ENCODE measurements at places on chromosomes 11 and 22. TPM values are rescaled to one million over a fixed set of nuclear protein-coding genes. Genes with fewer than 3 reads are reported as not detected.

GRCh38 chr22:33563220-33563964 is 356.9 kb downstream of the LARGE1 start:
- no peaks in the 10 kb centered on the region for H3K4me1 ChIP-seq
- no peak overlapping the region for H3K27ac ChIP-seq
- no peak for DNase-seq

GRCh38 chr11:46894506-46894905 is 23.8 kb downstream of the LRP4 start:
- no peak overlapping the region for H3K4me3 ChIP-seq
- no peaks in the 10 kb centered on the region for H3K36me3 ChIP-seq
- no peak for DNase-seq
- H3K27ac ChIP-seq: no peak overlapping the region

DNA sequence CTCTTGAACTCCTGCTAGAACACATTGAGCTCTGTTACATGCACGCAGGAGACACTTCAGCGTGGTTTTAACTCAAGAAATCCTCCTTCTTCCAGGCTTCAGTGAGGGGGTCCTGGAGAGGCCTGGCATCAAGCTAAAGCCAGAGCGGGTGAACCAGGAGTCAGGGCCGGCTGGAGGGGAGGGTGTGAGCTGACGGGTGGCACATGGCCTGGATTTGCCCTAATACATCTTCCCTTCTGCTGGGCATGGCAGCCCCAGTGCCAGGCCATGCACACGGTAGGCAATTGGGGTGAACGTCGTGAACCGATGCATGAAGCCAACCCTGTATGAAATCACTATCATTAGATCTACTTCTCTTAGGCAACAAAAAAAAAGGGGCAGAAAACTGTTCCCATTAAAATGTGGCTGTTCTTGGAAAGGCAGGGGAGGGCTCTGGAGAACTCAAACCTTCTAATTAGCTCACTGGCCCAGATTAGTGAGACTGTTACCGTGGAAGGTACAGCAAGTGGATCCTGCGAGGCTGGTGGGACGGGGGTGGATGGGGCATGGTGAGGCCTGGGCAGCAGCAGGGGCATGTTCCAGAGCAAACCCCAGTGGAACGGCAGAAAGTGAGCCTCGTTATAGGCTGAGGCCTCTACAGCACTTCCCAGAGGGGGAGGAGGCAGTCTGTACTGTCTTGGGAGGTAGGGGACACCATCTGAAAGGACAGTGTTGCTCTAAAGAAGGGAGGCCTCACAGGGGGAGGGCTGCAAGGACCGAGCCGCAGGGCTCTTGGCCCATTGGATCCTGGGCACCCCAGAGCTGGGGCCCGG is 10.6 kb downstream of the IFT27 start:
- H3K4me3 ChIP-seq: no peak overlapping the region
- DNase-seq: no peak
- H3K4me1 ChIP-seq: peaks cover 8% of the 10 kb centered on the region
- no peaks in the 10 kb centered on the region for H3K36me3 ChIP-seq
- no peaks in the 10 kb centered on the region for H3K27me3 ChIP-seq

DNA sequence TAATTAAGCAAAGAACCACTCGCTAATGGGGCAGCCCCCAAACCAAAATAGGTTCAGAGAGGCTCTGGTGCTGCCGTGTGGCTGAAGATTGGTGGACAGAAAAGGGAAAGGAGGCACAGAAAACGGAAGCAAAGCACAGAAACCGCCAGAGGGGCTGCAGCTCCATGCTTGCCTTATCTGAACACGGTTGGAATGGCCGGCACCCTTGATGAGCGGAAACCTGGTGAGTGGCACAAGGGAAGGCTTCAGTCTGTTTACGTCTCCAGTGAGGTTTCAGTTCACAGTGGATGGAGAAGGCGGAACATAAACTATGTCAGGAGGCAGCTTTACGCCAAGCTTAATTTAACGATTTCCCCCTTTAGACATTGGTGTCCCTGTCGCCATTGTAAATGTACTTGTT is 5.2 kb upstream of the PRR33 start:
- no peak overlapping the region for H3K27ac ChIP-seq
- H3K4me1 ChIP-seq: no peaks in the 10 kb centered on the region
- no peak for DNase-seq
- no peaks in the 10 kb centered on the region for H3K36me3 ChIP-seq
- H3K4me3 ChIP-seq: no peak overlapping the region

GRCh38 chr22:37907036-37907954 is 1.2 kb downstream of the MICALL1 start:
- H3K27ac ChIP-seq: peak overlapping the region; percentile 88
- DNase-seq: no peak
- H3K4me3 ChIP-seq: peak overlapping the region; percentile 81

- H3K36me3 ChIP-seq: no peaks in the 10 kb centered on the region
- no peaks in the 10 kb centered on the region for H3K27me3 ChIP-seq
- H3K4me1 ChIP-seq: no peaks in the 10 kb centered on the region
- no peak overlapping the region for H3K27ac ChIP-seq
- no peak overlapping the region for H3K4me3 ChIP-seq
These were observed 31.8 kb upstream of the HSPA8 start for GRCh38 chr11:123093739-123094138.

DNA sequence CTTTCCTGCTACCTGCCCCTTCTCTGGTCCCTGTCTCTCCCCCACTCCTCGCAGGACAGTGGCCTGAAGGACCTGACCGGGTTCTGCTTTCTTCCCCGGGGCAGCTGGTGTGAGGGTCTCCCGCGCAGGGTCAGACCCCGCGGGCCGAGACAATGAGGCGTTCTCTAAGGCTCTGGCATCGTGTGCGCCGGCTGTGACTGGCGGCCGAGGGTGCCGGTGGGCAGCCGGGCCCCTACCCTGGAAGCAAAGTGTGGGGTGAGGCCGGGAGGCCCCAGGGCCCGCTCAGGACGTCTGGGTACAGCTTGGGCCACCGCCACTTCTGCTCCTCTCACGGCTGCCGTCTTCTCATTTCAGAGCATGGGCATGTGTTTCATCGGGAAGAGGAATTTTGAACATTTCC is 16.3 kb downstream of the TRMU start:
- no peaks in the 10 kb centered on the region for H3K4me1 ChIP-seq
- no peak for DNase-seq
- no peak overlapping the region for H3K4me3 ChIP-seq
- no peaks in the 10 kb centered on the region for H3K27me3 ChIP-seq
- no peaks in the 10 kb centered on the region for H3K36me3 ChIP-seq
- no peak overlapping the region for H3K27ac ChIP-seq

- H3K36me3 ChIP-seq: no peaks in the 10 kb centered on the region
- H3K4me1 ChIP-seq: no peaks in the 10 kb centered on the region
- DNase-seq: no peak
- no peak overlapping the region for H3K4me3 ChIP-seq
- no peak overlapping the region for H3K27ac ChIP-seq
These were observed 224.3 kb upstream of the C11orf87 start for GRCh38 chr11:109197656-109198055.

- no peak overlapping the region for H3K4me3 ChIP-seq
- DNase-seq: no peak
- H3K27me3 ChIP-seq: no peaks in the 10 kb centered on the region
- H3K4me1 ChIP-seq: peaks cover 27% of the 10 kb centered on the region
These were observed 1.2 kb upstream of the CASTOR1 start for GRCh38 chr22:30290342-30291057.

DNA sequence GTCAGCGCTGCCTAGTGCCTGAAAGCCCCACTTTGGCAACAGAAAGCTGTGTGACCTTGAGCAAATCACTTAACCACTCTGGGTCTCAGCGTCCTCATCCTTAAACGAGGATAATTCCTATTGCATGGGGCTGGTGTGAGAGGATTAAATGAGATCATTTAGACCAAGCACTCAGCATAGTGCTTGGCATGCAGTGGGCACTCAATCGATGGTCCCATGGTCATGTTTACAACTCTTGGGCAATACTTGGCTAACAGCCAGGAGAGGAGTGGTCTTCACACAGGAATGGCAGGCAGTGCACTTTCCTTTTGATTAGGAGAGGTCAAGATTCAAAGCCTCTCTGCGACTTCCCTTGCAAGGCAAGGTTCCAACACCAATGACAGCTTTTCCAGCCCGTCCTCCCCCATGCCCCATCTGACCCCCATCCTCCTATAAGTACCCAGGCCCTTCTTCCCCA is 14.1 kb downstream of the TNKS1BP1 start:
- peak overlapping the region; percentile 87 for H3K27ac ChIP-seq
- no peaks in the 10 kb centered on the region for H3K36me3 ChIP-seq
- H3K4me3 ChIP-seq: peak overlapping the region; percentile 55
- no peak for DNase-seq
- H3K4me1 ChIP-seq: peaks cover 72% of the 10 kb centered on the region

- no peak for DNase-seq
- no peak overlapping the region for H3K27ac ChIP-seq
- H3K4me3 ChIP-seq: no peak overlapping the region
- H3K27me3 ChIP-seq: no peaks in the 10 kb centered on the region
- H3K4me1 ChIP-seq: no peaks in the 10 kb centered on the region
- no peaks in the 10 kb centered on the region for H3K36me3 ChIP-seq
These were observed 96.8 kb downstream of the TTC28 start for GRCh38 chr22:28582806-28583205.

GRCh38 chr11:110988671-110989070 is 256.9 kb upstream of the POU2AF2 start:
- no peaks in the 10 kb centered on the region for H3K27me3 ChIP-seq
- no peaks in the 10 kb centered on the region for H3K36me3 ChIP-seq
- DNase-seq: no peak
- H3K4me3 ChIP-seq: no peak overlapping the region
- H3K4me1 ChIP-seq: peaks cover 4% of the 10 kb centered on the region
- H3K27ac ChIP-seq: no peak overlapping the region

DNA sequence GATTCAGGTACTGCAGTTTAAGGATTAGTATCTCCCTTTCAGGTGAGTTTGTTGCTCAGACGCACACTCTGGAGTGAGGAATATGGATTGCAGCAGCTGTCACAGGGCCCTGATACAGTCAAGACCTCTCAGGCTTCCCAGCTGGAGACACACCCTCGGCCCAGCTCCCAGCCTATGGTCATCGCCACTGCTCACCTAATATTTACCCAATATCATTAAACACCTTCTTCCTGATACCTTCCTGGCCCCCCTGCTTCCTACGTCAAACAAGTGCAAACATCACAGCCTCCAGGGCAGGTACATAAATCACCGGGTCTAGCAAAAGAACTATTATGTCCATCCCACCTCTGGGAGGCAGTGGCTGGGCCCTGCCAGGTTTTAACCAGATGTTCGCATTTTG is 213.3 kb downstream of the MN1 start:
- no peak overlapping the region for H3K27ac ChIP-seq
- no peaks in the 10 kb centered on the region for H3K27me3 ChIP-seq
- no peaks in the 10 kb centered on the region for H3K4me1 ChIP-seq
- no peak for DNase-seq
- no peak overlapping the region for H3K4me3 ChIP-seq
- H3K36me3 ChIP-seq: no peaks in the 10 kb centered on the region

DNA sequence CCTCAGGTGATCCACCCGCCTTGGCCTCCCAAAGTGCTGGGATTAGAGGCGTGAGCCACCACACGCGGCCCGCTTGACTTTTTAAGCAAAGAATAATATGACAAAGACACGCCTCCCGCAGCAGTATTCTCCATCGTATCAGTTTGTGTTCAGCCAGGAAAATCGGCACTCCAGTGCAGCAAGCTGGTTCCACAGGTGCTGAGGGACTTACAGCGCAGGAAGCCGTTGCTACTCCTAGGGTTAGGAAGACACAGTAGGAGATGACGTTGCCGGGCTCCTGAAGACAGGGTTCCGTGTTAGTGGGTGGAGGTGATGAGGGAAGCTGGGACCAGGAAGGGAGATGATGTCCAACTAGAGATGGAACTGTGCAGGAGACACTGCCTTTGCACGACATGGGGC is 65.8 kb upstream of the CECR2 start:
- no peak overlapping the region for H3K4me3 ChIP-seq
- DNase-seq: no peak
- no peaks in the 10 kb centered on the region for H3K4me1 ChIP-seq
- no peak overlapping the region for H3K27ac ChIP-seq
- no peaks in the 10 kb centered on the region for H3K27me3 ChIP-seq
- H3K36me3 ChIP-seq: no peaks in the 10 kb centered on the region

DNA sequence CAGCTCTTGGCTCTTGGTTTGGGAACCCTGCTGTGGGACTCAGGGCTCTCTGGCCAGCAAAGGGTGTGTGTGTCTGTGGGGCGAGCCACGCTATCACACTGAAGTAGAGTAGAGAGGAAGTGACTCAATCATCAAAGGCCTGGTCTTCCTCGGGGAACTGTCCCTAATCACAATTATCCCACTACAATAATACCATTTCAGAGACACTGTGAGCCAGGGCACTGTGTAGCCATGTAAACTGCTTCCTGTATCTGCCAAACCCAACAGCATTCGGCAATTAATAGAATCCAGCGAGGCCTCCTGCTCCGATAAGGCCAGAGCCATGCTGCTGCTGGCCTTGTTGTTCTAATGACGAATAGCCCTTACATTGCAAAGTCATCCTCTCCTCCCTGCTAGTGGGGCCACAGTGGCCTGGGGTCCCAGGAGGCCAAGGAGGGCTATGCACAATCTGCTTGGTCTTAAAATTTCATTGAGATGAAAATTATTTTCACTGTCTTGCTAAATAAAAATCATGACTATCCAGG is 49.8 kb upstream of the LMO2 start:
- no peaks in the 10 kb centered on the region for H3K4me1 ChIP-seq
- H3K27me3 ChIP-seq: no peaks in the 10 kb centered on the region
- no peak overlapping the region for H3K27ac ChIP-seq
- DNase-seq: no peak
- no peak overlapping the region for H3K4me3 ChIP-seq

DNA sequence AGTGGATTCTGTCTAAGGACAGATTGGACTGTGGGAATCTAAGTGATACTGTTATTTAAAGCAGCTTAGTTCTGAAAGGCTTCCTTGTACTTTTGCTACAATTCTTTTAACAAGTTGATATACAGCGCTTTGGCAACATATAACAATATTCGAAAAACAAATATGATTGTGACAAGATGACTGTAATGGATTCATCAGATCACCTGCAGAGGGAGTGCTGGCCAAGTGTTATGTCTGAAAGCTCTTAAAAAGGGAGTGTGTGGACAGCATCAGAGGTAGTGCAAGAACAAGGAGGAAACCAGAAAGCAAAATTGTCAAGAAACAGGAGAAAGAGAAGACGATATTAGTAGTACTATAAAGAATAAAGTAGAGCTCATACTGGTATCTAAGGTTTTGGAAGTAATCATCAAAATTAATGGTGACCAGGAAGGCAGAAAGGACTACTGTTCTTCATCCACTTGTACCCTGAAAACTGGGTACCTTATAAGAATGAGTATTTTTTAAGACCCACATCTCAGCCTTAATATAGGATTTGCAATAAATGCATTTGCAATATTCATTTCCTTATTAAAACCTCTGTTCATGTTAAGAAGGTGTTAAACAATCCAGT is 1112.0 kb upstream of the CCDC90B start:
- H3K27me3 ChIP-seq: no peaks in the 10 kb centered on the region
- no peak for DNase-seq
- no peaks in the 10 kb centered on the region for H3K4me1 ChIP-seq
- no peak overlapping the region for H3K27ac ChIP-seq
- H3K4me3 ChIP-seq: no peak overlapping the region

- H3K36me3 ChIP-seq: no peaks in the 10 kb centered on the region
- no peak overlapping the region for H3K27ac ChIP-seq
- no peak overlapping the region for H3K4me3 ChIP-seq
- no peaks in the 10 kb centered on the region for H3K27me3 ChIP-seq
- no peak for DNase-seq
These were observed 858.7 kb upstream of the CHORDC1 start for GRCh38 chr11:91081440-91082043.

GRCh38 chr11:28702450-28702790 is 594.2 kb downstream of the METTL15 start:
- H3K27ac ChIP-seq: no peak overlapping the region
- H3K4me1 ChIP-seq: no peaks in the 10 kb centered on the region

C1QTNF4 gene
- 2.5 TPM for total RNA-seq

HIC2 gene
- 8.3 TPM for total RNA-seq

KDM4E gene
- not detected for total RNA-seq

OVOL1 gene
- 44.8 TPM for total RNA-seq

CARD10 gene
- total RNA-seq: 166 TPM

DDTL gene
- total RNA-seq: 1.5 TPM
